ENCODE measurements at places on chromosomes 3 and 15. TPM values are rescaled to one million over a fixed set of nuclear protein-coding genes. Genes with fewer than 3 reads are reported as not detected.

Gene RNF168
- 21.9 TPM for polyA plus RNA-seq

Gene CPA3
- polyA plus RNA-seq, result 0.48 TPM

Gene CMTM8
- polyA plus RNA-seq, result 8.4 TPM

Gene IL16
- 4.9 TPM for polyA plus RNA-seq

DNA sequence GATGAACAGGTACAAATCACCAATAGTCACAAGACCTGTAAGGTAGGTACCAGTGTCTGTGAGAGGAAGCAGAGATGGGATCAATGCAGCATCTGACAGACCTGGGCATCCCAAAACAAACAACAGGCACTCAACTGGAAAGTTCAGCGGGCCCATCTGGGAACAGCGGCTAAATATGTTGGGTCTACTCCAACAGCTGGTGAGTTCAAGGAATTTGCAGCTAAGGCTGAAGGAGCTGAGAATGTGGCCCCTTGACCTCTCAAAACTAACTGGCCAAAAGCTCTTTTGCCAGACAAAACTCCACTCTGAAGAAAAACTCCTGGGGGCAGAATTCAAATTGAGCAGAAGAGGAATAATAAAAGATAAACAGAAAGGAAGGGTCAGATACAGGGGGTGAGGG is 24.4 kb downstream of the AVEN start:
- no peak for DNase-seq

DNA sequence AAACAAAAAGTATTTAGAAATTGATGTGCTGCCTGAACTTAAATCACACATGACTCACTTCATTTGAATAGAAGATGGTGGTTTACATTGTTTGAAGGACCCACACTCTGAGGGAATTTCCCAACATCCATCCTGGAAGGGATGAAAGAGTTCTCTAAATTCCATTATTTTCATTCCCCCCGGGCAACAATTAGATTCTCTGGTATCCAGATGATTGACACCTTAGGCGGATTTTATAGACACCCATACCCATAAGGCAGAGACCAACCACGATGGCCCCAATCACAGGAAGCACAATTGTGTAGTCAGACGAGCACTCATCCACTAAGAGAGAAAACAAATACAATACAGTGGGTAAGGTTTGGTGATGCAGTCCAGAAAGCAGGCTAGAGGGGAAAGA is 24.6 kb upstream of the MCCC1 start:
- no peak for DNase-seq

DNA sequence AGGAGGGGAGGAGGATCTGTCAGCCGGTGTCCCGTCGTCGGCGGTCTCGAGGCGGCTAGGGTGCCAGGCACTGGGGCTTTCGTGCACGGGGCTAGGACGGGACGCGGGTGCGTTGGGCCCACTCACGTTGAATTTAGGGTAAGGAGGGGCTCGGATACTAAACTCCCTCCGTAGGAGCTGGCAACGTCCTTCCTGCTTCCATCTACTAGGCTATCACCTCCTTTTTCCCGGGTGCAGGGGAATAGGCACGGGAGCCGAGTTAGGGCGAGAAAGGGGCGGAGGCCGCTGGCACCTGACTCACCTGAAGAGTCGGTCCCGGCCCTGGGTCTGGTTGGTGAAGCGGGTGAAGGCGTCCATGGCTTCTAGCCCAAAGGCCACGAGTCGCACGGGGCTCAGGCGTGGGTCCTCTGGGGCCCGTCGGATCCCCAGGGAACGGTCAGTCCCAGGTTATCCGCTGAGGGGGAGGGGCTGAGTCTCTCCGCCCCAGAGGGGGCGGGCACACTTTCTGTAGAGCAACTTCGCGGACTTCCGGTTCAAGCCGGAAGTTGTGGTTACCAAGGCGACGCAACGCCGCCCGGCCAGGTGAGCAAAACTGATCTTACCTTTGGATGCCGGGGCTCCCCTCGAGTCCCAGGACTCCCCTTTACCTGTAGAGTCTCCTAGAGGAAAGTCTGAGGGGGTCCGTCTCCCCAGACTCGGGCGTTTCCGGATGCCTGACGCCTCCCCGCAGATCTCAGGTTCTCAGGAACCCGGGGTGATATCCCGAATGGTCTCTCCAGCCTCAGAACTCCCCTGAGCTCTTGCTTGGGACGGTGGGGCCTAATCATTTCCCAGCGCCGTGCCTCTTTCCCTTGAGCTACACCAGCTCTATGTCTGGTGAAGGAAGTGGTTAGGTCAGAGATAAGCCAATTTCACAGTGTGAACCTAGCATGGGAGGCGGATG is at the start of the genes PEX11A and WDR93:
Gene PEX11A (minus strand): TSS at position 479 of the 943 bp plus-strand sequence. CDS start 122 bp downstream, at position 357.
Gene WDR93 (plus strand): TSS at position 536 of the 943 bp plus-strand sequence. CDS start 10,936 bp downstream, outside the sequence.
- peak; percentile 83 for DNase-seq

DNA sequence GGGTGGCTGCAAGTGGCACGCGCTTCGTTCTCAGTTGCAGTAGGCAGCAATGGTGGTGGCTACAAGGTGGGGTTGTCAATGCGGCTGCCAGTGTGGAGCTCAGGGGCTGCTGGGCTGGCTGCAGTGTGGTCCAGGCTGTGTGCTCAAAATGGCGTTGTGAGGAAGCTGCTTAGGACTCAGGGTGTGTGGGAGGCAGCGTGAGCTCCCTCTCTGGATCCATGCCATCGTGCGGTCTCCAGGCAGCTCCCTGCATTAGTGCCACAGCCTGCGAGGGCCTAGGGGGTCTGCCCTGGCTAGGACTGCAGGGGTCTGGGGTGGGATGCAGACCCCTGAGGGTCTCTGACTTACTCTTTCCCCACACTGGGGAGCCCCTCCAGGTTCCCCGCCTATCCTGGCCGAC is 397.2 kb downstream of the OCA2 start:
- DNase-seq, result no peak

DNA sequence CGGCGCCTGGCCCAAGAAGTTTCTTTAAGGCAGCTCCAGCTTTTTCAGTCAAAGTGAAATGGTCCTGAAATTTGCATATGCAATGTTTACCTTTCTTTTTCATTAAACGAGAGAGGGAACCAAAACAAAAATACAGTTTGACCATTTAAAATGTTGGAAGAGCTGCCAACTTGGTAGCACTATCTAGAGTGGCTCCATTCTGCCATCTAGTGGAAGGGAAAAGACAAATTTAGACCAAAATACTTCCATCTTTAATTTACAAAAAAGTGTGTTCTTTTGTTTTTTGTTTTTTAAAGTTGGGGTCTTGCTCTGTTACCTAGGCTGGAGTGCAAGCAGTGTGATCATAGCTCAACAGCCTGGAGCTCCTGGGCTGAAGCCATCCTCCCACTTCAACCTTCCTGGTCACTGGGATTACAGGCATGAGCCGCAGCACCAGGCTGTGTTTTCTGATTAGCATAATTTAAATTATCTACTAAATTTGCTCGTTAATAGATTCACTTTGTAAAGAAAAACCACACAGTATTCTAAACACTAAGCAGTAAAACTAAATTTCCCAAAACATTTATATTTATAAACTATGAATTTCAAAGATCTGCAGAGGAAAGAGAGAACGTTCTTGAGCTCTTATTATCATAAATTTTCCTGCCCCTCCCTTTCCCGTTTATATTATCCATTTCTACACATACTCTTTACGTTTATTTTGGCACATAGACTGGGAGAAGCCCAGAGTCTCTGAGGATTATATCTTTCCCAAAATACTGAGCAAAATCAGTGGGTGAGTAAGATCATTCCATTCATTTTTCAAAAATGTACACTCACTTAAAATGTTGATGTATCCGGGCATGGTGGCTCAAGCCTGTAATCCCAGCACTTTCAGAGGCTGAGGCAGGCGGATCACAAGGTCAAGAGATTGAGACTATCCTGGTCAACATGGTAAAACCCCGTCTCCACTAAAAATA is 15.4 kb upstream of the RFC4 start:
- peak; percentile 50 for DNase-seq

DNA sequence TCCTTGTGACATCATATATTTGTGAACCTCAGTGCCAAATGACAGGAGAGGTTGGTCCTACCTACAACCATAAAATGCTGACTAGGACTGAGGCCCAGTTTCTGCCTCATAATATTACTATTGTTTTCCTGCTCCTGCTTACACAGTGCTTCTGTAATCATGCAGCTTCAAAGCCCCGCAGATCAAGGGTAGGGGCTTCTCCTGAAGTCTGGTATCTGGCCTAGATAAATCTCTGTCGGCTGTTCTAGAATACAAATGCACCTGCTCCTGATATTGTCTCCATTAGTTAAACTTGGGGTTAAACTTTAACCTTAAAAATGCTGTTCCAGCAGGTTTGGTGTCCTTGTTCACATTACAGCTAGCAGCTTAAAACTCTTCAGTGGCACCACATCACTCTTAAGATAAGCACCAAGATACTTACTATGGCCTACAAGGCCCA is 552.4 kb downstream of the TUSC7 start:
- no peak for DNase-seq

DNA sequence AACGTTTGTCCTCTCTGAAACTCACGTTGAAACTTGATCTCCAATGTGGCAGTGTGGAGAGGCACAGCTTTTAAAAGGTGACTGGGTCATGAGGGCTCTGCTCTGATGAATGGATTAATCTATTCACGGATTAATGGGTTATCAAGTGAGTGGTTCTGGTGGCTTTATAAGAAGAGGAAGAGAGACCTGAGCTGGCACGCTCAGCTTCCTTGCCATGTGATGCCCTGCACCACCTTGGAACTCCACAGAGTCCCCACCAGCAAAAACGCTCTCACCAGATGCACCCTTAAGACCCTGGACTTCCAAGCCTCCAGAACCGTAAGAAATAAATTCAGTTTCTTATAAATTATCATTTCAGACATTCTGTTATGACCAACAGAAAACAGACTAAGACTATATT is 2.6 kb downstream of the PPP1R2 start:
- no peak for DNase-seq

DNA sequence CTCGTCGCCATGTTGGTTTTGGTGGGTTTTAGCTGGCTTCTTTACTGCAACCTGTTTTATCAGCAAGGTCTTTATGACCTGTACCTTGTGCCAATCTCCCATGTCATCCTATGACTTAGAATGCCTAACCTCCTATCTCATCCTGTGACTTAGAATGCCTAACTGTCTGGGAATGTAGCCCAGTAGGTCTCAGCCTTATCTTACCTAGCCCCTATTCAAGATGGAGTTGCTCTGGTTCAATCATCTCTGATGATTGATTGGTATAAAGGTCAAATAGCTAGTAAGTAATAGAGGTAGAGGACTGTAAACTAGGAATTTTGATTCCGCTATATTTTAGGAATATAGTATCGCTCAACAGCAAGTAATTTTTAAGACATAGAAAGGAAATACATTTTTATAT is 1.3 kb upstream of the ACKR2 start:
- DNase-seq, result no peak

- peak; percentile 70 for DNase-seq
Observed at GRCh38 chr3:148955544-148956346, 35.6 kb upstream of the GYG1 start.

- DNase-seq, result no peak
Observed at GRCh38 chr15:56877255-56877970, 41.0 kb upstream of the TCF12 start.

DNA sequence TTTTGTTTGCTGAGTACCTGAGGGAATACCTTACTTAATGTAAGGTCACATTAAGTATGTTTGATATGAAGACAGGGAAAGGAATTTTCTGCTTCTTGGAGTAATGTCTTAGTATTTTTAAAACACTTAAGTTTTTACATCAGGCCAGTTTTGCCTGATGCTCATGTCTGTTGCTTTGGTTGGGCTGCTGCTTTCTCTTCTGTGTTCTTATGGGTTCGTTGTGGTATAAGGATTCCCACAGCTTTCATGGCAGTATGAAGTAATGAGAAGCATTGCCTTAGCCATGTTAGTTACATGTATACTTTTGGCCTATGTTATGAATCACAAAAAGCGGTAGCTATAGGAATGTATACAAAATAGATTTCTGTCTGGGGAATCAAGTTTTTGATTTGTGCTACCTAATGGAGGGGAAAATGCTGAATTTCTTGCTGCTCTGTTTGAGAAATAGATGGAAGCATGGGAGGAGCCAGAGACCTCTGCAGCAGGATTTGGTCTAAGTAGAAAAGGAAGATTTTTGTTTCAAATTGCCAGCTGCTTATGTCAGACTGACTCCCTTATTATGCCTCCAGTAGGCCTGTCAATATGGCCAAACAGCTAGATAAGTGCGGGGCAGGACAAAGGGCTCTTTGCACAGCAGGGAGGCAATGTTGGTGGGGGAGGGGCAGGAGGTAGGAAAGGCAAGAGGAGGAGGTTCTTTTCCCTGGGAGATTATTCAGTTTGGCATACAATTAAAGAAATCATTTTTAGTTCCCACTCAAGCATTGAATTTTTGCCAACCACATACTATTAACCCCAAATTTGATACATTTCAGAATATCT is 5.2 kb downstream of the SETD5 start:
- DNase-seq, result no peak

DNA sequence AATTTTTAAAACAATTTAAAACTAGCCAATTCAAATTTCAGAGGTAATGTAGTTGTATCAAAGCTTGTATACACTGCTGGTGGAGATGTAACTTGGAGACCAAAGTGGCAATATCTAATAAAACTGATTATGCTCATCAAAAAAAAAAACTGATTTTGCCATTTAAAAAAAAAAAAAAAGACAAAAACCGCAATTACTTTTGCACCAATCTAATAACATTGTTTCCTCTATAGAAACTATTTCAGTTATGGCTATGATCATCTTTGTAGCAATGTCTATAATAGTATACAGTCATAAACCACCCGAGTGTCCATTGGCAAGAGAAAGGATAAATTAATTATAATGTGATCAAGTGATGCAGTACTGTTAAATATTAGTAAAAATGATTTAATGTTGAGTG is 149.3 kb upstream of the SEMA6D start:
- no peak for DNase-seq

DNA sequence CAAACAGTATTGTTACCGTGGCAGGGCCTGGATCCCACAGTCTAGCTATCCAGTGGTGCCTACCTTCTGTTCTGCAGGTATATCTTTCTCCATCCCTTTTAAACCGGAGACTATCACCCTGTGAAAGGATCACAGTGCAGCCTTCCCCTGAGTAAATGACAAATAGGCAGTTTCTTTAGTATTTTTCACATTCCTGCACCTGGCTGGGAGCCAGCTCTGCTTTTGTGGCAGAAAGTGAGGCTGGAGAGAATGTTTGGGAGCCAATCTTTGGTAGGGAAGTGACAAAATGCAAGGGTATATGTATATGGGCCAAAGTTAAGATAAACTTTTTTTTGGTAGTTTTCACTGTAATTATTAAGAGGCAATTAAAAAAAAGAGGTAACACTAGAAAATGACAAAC is 54.8 kb downstream of the ARHGEF26 start:
- DNase-seq, result no peak

DNA sequence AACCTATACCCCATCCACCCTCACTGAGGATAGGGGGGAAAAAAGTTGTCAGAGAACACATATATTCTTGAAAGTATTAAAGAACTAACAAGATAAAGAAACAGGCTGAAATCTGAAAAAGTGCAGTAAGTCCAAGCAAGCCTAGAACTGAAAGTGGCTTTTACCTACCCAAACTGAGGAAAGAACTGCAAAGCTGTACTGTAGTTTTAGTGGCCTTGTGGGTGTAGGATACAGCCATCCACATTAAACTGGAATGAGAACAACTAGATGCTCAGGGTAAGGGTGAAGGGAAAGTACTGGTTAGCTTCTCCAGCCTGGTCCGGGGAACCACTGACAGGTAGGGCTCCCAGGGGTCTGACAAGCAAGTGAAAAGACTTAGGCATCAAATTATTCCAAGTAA is 10.1 kb downstream of the UBP1 start:
- no peak for DNase-seq

All from left kidney (tissue), 8 donors.